Stimulated activated CD4-positive, alpha-beta T cell treated with anti-CD3 and anti-CD28 coated beads, Interleukin-2, amount 100 ng/mL, for 4 hours (primary cell): ENCODE measurements at places on chromosomes 4 and X.

DNA sequence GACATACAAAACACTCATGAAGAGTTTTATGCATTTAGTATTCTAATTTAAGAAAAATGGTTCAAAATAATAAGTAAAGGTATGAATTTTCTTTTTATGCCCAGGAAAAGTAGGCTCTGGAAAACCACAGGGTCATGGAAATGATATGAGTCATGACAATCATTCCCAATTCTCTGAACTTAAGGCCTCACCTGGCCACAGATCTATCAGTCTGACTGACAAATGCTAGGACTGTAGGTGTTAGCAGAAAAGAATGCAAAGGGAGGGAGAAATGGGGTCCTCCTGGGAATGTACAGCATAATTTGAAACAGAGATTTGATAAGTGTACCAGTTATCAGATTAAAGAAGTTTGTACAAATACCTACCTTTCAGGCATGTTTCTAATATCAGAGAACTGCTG lies 270.5 kb upstream of the ARSJ start:
- DNase-seq: no peak

DNA sequence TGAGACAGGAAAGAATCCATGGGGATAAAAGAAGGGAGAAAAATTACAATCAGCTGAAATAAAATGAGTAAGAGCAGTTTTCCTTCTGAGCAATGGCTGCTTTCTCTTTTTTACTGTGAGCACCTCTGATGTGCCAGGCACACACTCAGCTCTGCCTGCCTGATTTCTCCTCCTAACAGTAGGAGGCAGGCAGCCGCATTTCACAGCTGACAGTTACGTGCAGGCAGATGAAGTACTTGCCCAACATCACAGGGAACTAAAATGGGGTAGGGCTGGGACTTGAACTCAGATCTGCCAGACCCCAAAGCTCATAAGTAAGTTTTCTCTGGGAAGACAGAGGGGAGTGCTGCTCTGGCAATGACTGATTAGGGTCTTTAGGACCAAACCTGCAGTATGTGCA lies 54.6 kb downstream of the C4orf50 start:
- no peak for DNase-seq

DNA sequence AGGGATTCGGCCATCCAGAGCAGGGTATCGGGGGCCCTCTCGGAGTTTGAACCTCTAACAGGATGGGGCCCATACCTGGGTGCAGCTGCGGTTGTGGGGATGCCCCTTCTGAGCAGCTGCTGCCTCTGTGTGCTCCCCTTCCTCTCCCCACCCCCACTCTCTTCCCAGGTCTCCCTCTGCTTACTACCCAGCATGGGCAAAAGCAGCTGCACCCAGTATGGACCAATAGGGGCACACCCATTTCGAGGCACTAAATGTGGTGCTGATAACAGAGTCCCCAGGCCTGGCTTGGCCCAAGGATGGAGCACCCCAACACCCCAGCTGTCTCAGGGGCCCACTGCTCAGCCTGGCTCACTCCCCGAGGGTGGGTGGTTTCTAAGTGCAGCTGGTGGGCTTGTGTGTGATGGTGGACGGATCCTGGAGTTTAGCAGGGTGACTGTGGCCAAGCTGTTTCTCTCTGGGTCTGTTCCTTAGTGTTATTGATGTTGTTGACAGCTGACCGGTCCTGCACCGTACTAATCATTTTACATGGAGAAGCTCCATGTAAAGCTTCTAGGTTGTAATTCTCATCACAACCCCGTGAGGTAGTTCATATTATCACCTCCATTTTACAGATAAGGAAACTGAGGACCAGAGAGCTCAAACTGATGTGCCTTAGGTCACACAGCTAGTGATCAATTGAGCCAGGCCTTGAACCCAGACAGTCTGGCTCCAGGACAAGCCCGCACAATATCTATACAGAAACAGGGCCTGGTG lies 13.1 kb upstream of the KIAA0232 start:
- DNase-seq: no peak

DNA sequence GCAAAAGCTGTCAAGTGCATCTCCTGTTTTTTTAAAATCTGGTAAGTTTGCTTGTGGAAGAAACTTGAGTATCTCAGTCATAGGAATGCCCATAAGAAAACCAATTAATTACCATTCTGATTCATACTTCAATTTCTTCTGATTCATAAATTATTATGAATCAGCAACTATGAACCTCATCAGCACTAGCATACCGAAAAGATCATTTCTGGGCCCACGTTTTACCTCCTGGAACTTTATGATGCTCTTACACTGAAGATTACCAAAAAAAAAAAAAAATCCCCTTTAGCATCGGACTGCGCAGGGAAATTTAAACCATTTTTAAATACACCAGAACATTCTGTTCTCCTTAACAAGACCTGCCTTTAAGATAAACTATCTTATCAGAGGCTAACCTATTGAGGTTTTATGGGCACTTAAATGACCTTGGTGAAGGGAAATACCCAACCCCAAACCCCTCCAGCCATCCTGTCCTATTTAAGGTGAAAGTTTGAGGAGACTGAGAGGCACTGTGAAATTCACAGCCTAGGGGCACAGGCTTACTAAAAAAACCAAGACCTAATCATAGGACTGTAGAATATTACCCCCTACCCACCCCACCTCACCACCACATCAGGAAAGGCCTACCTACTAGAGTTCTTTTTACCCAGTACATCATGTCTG lies 38.2 kb upstream of the ABCG2 start:
- DNase-seq: no peak

- no peak for DNase-seq
These were observed 1115.3 kb downstream of the PDHA2 start for GRCh38 chr4:96955226-96955625.

- no peak for DNase-seq
These were observed 78.3 kb downstream of the SLC4A4 start for GRCh38 chr4:71417150-71417549.

GRCh38 chr4:77073981-77074380 lies 1.8 kb downstream of the CCNI start:
- DNase-seq: no peak

DNA sequence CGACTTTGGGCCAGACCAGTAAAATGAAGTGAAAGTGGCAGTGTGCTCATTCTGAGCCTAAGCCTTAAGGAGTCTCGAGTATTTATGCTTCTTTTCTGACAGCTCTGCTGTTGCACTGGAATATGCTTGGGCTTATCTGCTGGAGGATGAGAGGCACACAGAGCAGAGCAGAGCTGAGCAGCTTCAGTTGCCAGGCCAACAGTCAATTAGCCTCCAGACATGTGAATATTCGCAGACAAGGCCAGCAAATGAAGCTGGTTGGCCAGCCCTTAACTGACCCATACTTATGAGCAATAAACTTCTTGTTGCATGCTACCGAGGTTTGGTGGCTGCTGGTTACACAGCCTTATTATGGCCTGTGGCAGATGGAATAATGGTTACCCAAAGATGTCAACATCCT lies 203.0 kb upstream of the GEMIN8 start:
- no peak for DNase-seq

DNA sequence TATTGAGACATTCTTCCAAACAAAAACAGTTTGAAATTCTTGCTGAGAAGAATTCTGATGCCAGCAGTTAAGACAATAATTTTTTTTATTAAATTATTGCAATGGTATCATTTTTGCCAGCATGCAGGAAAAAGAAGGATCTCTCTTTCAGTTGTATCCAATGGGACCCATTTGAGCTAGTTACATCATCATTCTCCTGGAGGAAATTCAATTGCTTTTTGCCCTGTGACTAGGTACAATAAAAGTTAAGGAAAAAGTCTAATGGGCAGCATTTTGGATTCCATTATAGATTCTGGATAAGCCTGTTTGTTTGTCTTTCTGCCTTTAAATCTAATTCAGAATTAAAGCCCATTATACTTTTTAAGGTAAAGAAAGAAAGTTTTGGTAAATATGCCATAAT lies 10.5 kb upstream of the FRYL start:
- no peak for DNase-seq

- no peak for DNase-seq
These were observed 3.6 kb downstream of the TLR3 start for GRCh38 chr4:186072516-186072915.

- no peak for DNase-seq
These were observed 211.5 kb upstream of the NR3C2 start for GRCh38 chr4:148653681-148654080.

DNA sequence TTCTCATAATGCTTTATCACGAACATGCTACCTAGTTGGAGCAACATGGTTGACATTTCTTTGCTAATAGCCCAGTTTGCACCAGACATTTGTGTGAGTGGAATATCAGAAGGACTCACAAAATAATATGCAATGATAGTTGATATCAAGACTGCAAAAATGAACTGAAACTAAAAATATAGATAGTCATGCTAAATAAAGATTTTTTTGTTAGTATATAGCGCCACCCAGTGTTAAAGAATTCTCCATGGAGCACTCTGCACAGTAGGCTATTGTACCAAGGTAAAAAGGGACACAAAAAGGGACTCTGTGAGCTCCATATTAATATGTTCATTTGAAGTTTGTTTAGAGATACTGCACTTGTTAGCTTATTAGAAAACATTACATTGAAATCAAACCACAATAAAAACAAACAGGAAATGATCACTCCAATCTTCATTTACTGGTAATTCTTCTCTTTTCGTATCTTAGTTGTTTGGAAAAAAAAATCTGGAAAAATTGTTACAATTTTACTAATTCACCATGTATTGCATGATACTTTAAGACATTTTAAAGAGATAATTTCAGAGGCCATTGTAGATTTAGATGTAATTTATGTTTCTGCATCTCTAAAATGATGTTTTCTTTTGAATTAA lies 1509.6 kb downstream of the ADGRL3 start:
- DNase-seq: no peak

DNA sequence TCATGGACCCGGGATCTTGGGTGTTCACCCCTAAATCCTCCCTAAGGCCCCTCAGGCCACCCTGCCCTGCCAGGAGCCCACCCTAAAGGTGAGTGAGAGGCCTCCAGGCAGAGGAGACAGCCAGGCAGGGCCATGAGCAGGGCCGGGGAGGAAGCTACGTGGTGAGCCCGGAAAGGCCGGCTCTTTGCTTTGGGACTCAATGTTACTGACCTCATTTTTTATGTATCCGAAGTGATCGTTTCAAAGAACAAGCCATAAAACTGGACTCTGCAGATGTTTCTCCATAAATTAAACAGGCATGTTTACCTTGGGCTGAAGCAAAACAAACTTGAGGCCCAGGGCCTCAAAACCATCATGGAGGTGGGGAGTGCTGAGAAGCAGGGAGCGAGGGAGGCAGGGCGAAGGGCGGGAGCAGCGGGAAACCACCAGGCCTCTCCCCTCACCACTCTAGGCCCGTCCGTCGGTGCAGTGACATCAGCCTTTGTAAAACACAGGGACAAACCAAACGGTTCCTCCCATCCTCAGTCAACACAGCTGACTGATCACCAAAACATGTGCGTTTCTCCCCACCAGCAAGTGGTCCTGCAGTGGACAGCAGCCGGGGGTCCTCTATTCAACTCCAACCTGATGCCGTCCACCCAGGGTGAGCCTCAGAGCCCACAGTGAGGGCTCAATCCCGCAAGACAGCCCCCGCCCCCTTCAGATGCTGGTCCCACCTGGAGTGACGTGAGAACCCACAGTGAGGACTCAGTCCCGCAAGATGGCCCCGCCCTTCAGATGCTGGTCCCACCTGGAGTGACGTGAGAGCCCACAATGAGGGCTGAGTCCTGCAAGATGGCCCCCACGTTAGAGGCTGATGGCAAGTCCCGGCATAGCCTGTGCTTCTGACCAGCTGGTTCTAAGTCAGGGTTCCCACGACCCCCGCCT lies 102.9 kb upstream of the LRPAP1 start:
- no peak for DNase-seq

DNA sequence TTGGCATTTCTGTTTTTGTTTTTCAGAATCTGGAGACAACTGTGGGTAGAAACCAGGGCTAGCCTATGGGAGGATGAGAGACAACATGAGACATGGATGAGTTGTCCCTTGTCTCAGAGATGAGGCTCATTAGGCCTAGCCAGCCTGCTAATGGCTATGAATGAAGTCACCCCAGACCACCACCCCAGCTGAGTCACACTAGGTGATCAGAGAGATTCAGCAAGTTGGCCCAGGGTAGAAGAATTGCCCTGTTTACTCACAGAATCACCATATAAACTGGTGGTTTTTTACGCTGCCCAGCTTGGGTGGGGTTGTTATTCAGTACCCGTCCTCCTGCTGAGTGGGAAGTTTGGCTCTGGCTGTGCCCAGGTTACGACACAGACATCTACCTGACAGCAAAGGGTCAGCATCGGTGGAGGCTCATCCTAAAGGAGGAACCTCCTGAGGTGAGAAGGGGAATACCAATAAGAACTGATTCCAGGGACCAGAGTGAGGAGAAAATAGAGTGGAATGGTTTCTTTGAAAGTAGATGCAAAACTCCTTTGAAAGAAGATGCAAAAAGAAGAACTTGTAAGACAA lies 17.2 kb upstream of the ARSJ start:
- DNase-seq: no peak

DNA sequence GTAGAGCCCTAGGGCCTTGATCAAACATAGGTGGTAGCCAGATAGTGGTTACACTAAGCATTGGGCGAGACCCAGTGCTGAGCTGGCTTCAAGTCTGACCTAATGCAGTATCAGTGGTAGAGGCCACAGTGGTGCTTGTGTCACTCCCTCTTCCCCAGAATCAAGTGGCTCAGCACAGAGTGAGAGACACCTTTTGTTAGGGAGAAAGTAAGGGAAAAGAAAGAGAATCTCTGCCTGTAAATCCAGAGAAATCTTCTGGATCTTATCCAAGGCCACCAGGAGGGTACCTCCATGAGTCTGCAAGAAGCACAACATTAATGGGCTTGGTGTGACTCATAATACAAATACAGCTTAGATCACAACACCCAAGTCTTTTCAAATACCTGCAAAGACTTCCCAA lies 117.7 kb upstream of the SLC6A14 start:
- no peak for DNase-seq

- DNase-seq: no peak
These were observed 565.6 kb upstream of the TENM3 start for GRCh38 chr4:181677621-181678020.

- DNase-seq: no peak
These were observed 4.3 kb downstream of the SLC6A8 start for GRCh38 chrX:153692003-153692402.

DNA sequence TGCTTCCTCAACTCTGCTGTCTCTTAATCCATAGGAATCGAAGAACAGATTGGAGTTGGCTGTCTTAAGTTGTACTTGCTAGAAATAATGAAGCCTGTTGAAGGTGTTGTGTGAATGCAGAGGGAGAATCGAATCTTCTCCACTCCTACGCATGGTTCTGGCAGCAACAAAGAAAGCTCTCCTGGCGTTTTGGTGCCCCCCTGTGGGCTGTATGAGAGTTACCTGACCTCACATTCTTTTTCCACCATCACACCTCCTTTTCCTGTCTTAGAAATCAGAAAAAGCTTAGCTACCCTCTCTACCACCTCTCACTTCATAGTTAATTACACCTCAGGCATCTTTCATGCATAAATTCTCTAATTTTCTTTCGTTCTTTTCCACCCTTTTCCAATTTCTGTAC lies 16.3 kb downstream of the KLF8 start:
- peak; percentile 46 for DNase-seq

DNA sequence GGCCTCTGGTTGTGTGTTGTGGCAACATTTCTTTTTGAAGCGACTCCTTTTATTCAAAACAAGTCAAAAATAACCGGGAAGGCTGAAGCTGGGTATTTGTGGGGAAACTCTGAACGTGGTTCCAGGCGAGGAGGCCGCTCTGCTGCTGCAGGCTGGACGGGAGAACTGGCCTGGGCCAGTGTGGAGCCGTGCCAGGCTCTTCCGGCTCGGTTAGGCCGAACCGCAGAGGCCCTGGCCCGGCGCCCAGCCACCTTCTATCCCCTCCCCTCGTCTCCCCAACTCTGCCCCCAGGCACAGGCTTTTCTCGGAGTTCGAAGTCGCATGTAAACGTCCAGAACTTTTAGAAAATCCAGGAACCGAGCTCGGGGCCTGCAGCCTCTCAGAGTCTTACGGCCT lies 2.4 kb upstream of the BCOR start:
- no peak for DNase-seq

GRCh38 chr4:28386776-28387175 lies 1526.1 kb downstream of the STIM2 start:
- no peak for DNase-seq
